ENCODE measurements at places on chromosomes 11 and 22.

- DNase-seq: no peak
These were observed 105.0 kb downstream of the FAT3 start for GRCh38 chr11:92329646-92330045.

DNA sequence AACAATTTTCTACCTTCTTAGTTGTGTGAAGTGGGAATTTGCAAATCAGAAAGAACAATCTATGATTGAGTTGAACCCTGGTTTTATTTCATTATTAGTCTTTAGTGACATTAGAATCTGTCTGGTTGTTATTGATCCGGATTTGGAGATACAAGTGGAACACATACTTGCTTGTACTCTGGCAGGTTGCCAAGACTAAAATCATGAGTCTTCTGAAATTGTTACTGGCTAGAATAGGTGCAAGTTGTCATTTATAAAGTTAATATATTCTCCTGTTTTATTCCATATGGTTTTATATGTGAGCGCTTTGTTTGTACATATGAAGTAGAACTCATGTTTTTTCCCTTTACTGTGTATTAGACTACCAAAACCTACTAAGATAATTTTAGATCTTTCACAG lies 23.0 kb downstream of the CCDC15 start:
- no peak for DNase-seq

DNA sequence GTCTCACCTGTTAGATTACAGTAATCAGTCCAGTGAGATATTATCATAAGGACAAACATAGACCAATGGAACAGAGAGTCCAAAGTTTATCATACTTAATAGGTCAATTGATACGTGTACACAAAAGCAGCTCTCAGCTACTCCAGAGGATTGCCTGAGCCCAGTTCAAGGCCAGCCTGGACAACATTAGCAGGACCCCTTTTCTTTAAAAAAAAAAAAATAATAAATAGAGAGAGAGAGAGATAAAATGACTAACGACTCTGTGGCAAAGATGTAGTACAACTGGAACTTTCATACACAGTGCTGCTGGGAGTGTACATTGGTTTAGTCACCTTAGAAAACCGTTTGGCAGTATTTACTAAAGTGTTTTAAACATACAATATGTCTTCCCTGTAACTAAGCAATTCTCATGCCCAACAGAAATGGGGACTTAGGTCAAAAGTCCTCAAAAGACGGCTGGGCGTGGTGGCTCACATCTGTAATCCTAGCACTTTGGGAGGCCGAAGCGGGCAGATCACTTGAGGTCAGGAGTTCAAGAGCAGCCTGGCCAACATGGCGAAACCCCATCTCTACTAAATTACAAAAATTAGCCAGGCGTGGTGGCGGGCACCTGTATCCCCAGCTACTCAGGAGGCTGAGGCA lies 10.6 kb downstream of the SNX32 start:
- DNase-seq: no peak

GRCh38 chr22:19689408-19689807 lies 24.9 kb upstream of the SEPTIN5 start:
- DNase-seq: no peak

GRCh38 chr11:21520244-21520643 lies 672.6 kb upstream of the ANO5 start:
- no peak for DNase-seq

- DNase-seq: no peak
These were observed 32.3 kb downstream of the CCDC34 start for GRCh38 chr11:27330633-27331270.

GRCh38 chr22:37998543-37998942 lies 14.2 kb upstream of the SOX10 start:
- DNase-seq: no peak

GRCh38 chr11:1727096-1727690 lies 23.2 kb downstream of the IFITM10 start:
- no peak for DNase-seq

DNA sequence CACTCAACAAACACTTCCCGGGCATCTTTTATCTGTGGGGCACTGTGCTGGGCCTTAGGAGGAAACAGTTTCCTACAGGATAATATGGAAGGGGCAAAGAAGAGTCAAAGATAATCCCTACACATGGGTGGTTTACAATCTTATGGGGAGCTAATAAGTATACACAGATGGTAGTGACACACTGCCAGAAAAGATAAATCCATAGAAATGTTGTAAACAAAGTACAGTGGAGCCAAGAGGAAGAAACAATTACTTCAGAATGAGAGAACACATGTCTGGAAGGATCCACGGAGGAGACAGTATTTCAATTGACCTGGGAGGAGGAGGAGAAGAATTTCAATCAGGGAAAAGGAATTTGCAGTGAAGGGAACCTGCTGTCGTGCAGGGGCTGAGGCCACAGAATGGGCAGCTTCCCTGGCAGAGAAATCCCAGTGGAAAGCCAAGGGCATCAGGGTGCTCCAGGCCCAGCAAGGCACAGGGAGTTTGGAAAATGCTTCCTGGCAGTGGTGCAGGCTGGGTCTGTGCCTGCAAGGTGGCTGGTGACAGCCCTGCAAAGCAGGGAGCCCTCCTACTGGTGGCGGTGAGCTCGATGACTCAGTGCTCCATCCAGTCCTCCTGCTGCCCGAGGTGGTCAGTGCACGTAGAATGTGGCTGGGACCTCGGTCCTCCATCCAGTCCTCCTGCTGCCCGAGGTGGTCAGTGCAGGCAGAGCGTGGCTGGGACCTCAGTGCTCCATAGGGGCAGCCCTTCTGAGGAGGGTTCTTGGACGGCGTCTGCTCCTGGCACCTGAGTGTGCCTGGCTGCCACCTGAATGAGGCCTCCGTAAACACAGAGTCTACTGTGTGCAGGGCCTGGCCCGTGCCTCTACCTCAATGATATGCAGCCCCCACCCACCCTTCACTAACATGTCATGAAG lies 444.3 kb upstream of the B3GAT1 start:
- no peak for DNase-seq

DNA sequence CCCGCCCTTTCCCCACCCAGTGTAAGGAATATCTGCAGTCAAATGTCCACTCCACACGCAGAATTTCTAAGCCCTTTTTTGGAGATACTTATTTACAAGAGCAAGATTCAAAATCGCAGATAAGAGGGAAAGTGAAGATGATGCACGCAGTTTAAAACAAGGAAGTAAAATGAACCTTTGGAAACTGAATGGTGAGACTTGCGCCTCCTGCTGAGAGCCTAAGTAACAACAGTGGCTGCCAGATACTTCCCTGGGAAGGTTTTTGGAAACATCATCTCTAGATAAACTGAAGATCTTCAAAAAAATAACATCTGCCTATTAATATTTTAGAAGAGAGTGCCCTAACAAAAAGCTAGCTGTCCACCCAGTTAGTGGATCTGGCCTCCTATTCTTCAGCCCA lies 963.1 kb upstream of the FAT3 start:
- no peak for DNase-seq

GRCh38 chr11:45385844-45386243 lies 99.7 kb upstream of the SYT13 start:
- peak; percentile 14 for DNase-seq

DNA sequence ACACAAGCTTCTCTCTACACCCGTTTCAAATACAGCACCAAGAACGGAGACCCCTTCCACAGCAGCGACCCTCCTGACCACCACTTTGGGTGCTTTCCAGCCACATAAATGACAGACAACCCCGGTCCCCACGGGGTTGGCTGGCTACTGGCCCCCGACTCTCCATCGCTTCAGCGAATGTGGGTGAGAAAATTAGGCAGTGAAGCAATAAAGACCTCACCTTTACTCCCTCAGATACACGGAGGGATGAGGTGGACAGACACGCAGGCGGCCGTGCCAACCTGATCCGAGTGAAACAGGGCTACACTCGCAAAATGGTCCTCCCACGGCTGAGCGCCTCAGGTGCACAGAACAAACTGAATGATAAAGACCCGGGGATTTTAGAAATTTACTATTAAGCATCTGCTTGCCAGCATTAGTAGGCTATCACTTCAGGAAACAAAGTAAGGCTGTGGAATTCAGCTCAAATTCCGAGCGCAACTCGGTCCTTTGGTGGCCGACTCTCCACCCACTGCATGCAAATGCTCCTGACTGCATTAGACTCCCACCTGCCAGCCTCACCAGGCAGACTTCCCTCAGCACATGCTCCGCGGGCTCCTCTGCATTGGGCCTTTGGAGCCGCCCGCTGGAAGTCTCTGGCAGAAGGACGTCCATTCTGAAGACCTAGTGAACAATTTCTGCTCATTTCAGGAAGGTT lies 12.8 kb upstream of the EFCAB6 start:
- DNase-seq: no peak

GRCh38 chr11:57480409-57481137 lies 20.2 kb downstream of the RTN4RL2 start:
- peak; percentile 52 for DNase-seq

DNA sequence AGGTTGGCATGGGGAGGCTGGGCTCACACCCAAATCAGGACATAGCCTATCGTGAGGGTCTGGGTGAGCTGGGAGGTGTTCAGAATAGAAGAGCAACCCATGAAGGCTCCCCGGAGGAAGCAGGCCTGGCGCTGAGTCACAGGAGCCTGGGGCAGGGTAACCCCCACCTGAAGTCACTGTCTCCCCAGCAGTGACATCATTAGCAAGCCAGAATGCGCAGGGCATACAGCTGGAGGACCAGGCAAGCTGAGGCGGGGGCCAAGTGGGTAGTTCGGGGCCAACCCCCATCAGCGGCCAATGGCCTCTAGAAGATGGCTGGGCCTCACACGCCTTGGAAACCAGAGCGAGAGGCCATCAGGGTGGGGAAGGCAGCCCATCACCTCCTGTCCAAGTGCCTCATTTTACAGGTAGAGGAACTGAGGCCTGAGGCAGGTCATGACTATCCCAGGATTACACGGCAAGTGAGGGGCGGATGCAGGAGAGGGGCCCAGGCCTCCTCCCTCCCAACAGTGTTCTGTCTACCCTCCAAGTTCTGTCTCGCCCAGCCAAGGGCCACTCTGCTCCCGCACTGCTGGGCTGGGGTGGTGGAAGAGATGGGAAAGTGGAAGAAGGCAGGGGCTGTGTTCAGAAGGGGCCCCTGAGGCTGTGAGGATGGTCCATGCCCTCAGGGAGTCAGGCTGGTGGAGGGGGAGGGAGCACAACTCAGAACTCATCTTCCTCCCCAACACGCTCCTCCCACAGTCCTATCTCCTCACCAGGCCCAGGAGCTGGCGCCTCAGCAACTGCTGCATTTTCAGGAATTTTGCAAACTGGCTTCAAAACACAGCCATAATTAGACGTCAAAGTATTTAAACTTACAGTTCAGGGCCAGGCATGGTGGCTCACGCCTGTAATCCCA lies 24.6 kb downstream of the RPL3 start:
- no peak for DNase-seq

DNA sequence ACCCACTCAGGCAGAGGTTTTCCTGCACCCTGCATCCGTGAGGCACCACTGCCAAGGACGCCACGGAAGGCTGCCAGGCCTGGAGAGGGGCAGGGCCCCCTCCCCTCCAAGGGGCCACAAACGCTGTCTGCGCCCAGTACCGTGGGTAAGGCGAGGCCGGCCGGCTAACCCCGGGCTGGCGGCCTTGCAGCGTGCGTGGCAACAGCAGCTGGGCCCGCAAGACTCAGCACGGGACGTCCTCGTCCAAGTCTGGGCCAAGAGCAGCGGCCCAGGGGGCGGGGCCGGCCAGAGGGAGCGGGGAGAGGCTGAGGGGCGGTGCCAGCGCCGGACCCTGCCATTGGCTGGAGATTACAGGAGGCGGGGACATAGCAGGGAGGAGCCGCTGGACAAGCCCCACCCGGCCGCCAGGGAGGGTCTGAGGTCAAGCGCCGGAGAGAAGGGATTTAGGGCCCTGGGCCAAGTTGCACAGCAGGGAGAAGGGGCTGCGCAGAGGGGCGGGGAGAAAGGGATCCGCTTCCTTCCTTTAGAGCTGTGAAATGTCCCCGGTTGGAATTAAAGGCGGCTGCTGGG lies 16.0 kb downstream of the SLC43A1 start:
- DNase-seq: peak; percentile 12

DNA sequence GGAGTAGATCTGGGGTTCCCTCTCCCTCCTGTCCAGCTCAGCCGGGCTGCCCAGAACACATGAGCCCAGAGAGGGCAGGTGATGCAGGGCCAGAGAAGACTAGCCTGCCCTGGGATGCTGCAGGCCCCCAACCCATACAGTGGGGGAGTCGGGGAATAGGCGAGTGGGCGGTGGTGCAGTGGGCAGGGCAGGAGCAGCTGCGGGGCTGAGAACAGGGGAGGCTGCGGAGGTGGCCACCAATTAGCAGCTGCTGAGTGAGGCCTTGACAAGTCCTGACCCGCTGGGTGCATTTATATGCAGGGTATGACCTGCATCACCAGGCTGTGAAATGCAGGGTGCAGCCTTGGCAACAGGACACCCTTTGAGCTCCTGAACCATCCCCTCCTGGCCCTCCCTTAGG lies 43.1 kb downstream of the NFAM1 start:
- DNase-seq: no peak

GRCh38 chr11:21321072-21321471 lies 651.7 kb downstream of the NELL1 start:
- no peak for DNase-seq

DNA sequence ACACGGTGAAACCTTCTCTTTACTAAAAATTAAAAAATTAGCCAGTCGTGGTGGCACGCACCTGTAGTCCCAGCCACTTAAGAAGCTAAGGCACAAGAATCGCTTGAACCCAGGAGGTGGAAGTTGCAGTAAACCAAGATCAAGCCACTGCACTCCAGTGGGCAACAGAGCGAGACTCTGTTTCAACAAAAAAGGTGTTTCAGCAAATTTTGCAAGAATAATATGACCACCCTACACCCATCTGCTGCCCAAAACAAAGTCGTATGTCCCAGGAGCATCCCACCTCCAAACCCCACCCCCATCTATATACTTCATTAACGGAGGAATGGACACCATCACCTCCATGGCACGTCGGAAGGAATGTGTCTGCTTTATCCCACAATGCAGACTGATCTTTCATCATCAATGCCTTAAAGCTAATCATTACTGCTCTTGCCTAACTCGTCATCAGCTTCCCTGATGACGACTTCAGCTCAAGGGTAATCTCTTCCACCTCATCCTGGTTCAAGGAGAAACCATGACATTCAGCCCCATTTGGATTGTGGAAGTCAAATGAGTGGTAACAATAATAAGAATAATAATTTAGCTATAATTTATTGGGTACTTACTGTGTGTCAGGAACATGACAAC lies 34.1 kb downstream of the SCGB1A1 start:
- no peak for DNase-seq

- no peak for DNase-seq
These were observed 824 bp upstream of the LGALS12 start for GRCh38 chr11:63504933-63505586.

GRCh38 chr11:117230286-117230961 lies 1.4 kb downstream of the PCSK7 start:
- peak; percentile 25 for DNase-seq

- DNase-seq: no peak
These were observed 3.7 kb downstream of the SERPIND1 start for GRCh38 chr22:20777420-20778177.

DNA sequence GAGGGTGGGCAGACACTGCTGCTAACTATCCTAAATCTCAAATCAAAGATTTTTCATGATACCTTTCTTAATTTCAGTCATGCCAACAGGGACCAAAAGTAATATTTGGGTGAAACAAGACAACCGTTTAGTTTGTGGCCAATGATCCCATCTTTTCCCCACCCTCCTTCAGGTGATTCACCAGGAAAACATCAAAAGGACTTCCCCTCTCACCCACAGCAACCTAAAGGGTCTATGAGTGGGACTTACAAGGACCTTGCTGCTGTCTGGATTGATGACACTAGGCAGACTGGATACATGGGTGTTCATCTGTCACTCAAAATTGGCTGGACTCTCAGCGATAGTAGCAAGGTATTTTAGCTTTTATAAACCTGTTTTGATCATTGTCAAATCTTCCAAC lies 62.0 kb upstream of the ZC3H12C start:
- DNase-seq: no peak

- DNase-seq: no peak
These were observed 130.5 kb downstream of the GRIA4 start for GRCh38 chr11:105740164-105740903.

- DNase-seq: no peak
These were observed 4.8 kb downstream of the GRAMD1B start for GRCh38 chr11:123434911-123435310.
